ENCODE measurements at places on chromosomes 4 and X.

GRCh38 chr4:84498935-84499623 lies at the start of gene NKX6-1:
Gene NKX6-1 (minus strand): TSS chr4:84499292. CDS start chr4:84498228, 1,064 bp downstream.
- DNase-seq: peak; percentile 64

DNA sequence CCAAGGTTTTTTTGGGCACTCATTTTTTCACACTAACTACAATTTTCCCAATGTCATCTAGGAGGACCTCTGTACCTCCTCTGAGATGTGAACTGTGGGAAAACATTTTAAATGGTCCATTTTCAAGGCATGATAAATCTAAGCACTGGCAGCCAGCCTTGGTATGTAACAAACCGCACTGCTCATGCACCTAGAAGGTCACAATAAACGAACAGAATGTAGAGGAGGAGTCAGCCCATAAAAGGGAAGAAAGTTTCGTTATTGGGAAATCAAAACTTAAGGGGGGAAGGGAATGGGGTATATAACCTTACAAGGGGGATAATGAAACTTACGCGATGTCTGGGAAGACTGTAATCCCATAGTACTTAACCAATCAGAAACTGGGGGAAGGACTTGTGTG lies 16.4 kb downstream of the COX18 start:
- DNase-seq: no peak

DNA sequence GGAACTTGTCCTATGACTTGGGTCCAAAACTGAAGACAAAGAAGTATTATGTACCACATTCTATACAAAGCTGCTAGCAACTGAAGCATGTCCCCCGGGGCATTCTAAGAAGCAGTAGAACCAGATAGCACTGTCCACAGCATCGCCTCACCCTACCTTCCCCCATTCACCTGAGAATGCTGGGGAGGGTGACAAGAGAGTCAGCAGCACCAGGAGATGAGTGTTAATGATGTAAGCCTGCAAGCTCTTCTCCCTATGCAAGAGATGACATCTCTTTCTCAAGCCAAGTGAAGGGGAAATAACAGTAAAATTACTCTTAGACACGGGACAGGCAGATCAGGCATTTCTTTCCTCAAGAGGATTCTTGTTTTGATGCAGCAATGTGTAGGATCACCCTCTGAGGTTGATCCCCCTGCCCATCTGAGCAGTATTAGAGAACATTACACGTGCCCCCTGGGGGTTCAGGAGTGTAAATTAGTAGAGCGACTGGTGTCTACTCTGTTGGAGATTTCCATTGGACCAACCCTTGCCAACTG lies 13.9 kb upstream of the TLR1 start:
- peak; percentile 70 for DNase-seq

DNA sequence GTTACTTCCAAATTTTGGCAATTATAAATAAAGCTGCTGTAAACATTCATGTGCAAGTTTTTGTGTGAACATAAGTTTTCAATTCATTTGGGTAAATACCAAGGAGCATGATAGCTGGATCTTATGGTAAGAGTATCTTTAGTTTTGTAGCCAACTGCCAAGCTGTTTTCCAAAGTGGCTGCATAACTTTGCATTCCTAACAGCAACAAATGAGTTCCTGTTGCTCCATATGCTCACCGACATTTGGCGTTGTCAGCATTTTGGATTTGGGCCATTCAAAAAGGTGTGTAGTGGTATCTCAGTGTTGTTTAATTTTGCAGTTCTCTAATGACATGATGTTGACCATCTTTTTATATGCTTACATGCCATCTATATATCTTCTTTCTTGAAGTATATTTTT lies 208.5 kb downstream of the INPP4B start:
- DNase-seq: no peak

DNA sequence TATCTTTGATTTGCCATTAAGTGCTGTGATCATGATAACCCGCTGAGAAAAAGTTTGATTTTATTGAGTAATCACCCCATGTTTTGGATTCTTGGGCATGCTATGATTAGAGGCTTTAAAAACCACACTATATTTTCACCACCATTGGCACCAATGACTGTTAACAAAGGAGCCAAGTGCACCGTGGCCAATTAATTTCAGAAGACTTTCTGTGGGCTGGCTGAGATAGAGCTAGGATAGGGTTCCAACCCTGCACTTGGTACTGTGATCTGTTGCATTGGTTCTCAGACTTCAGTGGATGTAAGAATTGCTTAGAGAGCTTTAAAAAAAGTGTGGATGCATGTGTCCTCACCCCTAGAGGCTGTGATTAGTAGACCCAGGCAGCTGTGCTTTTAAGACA lies 32.4 kb downstream of the OCRL start:
- DNase-seq: no peak

GRCh38 chr4:88230969-88231771 lies 53.2 kb downstream of the PPM1K start:
- no peak for DNase-seq

GRCh38 chr4:75565481-75565880 lies 9.6 kb downstream of the ODAPH start:
- no peak for DNase-seq

DNA sequence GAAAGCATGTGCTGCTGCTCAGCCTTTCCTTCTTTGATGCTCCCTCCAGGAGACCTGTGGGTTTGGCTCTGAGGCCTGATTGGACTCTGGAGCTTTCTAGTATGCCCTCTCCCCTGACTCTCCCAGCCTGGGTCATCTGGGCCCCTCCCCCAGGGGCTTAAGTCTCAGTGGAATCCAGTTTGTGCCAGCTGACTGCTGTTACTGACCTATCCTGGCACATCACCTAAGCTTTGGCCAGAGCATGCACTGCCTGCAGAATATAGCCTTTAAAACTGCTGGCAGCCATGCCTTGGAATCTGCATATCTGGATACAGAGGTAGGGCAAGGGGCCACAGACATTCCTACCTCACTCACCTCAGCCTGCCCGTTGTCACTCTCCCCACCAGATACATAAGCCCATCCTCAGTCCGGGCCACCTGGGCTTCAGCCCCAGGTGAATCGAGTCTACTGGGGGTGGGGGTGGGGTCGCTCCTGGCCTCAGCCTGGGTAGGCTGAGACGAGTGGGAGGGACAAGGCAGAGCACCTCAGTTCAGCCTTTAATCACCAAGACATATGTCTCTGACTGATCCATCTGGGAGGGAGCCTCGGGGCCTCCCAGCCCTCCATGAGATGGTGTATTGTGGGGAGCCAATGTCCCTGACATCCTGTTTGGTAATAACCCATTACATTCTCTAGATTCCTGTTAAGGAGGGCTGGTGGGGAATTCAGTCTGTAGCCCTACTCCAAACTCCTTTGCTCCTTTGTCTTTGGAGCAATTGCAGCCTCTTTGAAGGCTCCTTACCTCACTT lies 61.2 kb downstream of the STARD8 start:
- no peak for DNase-seq

GRCh38 chrX:106802063-106802387 lies 448 bp upstream of the TBC1D8B start:
- no peak for DNase-seq

GRCh38 chr4:39502019-39502663 lies 25.1 kb downstream of the UGDH start:
- DNase-seq: no peak

GRCh38 chrX:10052906-10053625 lies 85.9 kb downstream of the CLDN34 start:
- DNase-seq: no peak

DNA sequence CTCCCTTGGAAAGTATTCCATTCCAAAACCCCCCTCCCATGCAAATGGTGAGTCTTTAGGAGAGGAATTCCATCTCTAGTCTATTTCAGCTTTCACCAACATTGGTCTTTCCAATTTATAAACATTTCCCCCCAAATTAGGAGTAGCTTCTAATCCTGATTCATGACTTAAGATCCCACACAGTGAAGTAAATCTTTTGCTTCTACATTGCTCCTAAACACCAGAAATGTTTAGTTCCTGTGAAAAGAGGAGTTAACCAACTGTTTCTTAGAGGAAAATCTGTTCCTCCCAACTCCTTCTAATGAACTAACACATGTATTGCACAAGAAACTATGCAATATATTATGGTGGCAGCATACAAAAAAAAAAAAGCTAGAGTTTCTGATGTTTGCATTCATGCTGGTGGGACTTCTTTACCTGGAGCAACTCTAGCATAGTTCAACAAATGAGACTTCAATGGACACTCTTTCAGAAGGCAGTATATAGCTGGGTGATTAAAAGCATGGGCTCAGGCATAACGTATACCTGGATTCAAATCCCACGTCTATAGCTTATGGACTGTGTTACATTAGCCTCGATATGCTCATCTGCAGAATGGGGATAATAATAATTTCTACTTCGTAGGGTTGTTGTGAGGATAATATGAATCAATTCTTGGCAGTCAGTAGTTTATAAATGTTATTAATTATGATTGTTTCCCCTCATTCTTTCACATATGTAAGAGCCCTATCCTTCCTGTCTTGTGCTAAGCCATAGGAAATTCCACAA lies 131.6 kb upstream of the TMEM164 start:
- peak; percentile 17 for DNase-seq

DNA sequence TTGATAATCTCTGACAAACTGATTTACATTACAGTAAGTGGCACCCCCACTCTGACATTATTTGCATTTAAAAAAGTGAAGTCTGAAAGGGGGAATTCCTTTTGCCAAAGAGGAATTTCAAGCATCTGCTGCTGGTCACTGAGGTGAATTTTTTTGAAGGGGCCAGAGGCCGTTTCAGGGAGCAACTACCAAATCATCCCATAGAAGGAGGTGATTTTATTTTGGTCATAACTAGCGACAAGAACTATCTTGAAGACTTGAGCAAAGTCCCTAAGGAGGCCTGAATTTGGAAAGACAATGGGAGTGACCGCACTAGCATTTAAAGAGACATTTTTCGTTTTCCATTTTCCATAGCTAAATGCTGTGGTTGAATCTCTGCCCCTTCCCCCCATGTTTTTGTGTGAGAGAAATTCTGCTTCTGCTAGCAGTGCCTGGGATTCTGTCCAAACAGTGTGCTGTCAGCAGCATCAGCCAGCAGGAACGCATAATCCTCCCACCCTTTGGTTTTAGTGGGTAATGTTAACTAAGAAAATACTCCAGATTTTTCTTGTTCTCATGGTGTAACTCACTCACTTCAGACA lies 110.1 kb upstream of the MED14 start:
- DNase-seq: no peak

- DNase-seq: no peak
Measured at GRCh38 chr4:118917582-118917981, 28.9 kb downstream of the SYNPO2 start.

DNA sequence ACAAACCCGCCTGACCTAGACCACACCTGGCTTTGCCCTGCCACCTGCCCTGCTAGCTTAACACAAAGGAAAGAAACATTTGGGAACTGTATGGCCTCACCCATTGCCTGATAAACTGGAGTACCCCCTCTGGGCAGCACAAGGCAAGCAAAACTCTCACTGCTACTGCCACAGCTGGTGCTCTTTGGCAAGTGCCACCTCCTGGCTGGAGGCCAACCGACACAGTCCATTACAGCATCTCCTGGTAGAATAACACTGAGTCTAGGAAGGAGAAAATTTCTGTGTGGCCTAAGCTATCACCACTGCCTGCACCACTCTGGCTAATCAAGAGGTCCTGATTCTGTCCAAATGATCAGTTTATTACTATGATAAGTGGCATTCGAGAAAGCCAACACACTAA lies 18.9 kb upstream of the SPANXN3 start:
- no peak for DNase-seq

- no peak for DNase-seq
Measured at GRCh38 chrX:120014354-120015130, 62.9 kb downstream of the RHOXF2B start.

DNA sequence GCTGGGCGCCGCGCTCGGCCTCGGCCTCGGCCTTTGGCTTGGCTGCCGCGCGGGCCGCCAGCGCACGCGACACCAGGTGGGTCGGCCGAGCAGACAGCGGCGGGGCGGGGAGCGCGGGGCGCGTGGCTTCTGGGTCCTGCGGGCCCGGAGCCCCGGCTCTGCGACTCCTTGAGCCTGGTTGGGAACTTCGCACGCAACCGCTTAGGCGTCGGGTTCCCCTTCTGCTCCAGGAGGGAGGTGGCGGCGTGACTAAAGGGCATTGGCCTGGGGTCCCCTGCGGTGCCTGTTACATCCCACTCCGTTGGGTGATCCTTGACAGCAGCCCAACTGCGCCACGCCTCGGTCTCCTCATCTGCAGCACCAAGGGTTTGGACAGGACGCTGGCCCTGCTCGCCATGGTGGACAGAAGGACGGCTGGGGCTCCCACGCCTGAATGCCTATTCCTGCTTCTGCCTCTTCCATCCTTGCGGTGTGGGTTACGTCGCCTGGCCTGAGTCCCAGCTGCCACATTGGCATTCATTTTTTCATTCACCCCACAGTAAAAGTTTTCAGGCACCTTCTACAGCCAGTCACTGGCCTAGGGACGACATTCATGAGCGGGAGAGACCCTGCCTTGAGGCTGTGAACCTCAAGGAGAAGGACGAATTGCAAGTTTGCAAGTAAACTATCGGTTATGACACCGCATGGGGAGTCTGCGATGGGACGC lies 631 bp downstream of the EVC start:
- no peak for DNase-seq

DNA sequence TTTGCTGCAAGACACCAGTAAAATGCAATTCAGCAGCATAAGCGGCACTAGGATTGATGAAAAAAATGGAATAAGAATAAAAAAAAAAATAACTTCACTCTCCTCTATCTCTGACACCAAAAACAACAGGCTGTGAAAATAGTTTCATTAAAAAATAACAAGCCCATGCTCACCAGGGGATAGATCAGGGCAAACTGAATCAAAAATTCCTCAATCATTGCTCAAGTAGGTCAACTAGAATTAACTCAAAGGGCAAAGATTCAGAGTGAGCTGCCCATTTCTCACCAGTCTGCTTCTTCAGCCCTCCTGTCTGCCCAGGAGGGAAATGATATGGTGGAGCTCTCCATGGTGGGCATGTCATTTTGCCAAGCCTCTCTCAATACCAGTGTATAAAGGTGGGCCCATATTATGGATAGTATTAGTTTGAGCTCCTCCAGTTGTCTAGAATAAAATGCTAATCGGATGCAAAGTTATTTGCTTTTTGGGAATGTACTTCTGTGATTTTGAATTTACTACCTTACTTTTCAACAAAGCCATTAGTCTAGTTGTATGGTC lies 153.9 kb downstream of the UNC5C start:
- DNase-seq: no peak

DNA sequence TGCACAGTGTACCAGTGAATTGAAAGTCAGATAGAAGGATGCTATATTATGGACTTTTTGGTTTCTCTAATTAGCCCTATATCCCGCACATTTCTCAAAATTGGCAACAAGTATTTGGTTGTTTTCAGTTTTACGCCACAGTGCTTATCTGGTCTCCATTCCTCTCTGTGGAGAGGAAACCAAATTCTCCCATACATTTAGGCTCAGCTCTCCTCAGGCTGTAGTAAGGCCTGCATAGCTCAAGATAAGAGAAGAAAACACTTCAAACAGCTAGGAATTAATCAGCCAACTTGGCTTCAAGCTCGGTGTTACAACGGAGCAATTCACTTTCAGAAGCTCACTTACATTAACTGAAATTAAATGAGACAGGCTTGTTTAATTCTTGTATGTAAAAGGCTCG lies 263.2 kb downstream of the PDHA2 start:
- no peak for DNase-seq

- no peak for DNase-seq
Measured at GRCh38 chrX:43436517-43436916, 219.6 kb upstream of the MAOA start.

All from suppressor macrophage treated with lipopolysaccharide for 4 hours (primary cell).